ENCODE measurements at places on chromosomes 6 and 20.
A peak's percentile ranks its signal among the peaks of the same experiment; 100 is the strongest.

- DNase-seq: no peak
Measured at GRCh38 chr6:47353871-47354270, 44.2 kb upstream of the TNFRSF21 start.

DNA sequence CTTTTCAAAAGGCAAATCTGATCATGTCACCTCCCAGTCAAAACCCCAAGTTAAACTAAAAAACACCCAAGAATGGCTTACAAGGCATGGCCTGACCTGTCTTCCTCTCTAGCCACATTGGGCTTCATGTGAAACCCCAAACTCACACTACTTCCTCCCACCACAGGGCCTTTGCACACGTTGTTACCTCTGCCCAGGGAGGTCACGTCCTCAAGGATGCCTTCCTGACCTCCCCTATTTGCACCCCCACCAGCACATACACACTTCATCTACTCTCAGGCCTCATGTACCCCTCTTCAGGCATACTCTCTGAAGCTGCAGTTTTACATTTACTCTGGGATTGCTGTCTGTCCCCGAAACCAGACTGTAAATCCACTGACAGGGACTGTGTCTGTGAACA is 6.1 kb downstream of the EZR start:
- DNase-seq: no peak

GRCh38 chr20:31712564-31713311 is 9.9 kb downstream of the BCL2L1 start:
- peak; percentile 49 for DNase-seq

GRCh38 chr20:8344106-8344505 is 212.0 kb downstream of the PLCB1 start:
- no peak for DNase-seq

GRCh38 chr20:1857466-1857865 is 37.7 kb upstream of the SIRPA start:
- no peak for DNase-seq

DNA sequence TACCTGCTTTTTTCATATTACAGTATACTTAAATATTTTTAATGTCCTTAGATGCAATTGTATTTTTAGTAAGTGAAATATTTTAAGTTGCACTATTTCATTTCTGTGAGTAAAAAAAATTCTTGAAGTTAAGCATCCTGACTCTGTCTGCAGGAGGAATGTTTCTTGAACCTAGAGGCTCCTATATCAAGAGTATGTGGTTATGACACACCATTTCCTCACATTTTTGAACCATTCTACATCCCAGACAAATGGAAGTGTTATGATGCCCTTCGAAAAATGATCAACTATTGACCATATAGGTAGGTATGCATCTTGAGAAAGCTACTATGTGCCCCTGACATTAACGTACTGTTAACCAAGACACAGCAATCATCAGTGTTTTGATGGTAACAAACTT is 237.0 kb downstream of the BCKDHB start:
- DNase-seq: no peak

DNA sequence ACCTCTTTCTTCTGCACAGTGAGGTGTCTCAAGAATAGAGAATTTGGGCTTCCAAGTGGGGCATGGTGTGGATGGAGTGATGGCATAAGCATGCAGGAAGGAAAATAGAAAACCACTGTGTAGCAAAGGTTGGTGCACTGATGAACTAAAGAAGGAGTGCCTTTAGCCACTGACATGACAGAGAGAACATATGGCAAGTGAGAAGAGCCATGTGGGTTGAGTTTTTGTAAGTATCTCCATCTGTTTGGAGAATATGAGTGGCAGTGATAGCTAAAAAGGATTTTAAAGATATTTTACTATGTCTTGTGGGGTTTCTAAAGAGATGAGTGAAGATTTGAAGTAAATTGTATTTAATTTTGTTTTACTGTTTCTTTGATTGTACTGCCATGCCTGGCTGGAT is 160.5 kb upstream of the GRIK2 start:
- no peak for DNase-seq

DNA sequence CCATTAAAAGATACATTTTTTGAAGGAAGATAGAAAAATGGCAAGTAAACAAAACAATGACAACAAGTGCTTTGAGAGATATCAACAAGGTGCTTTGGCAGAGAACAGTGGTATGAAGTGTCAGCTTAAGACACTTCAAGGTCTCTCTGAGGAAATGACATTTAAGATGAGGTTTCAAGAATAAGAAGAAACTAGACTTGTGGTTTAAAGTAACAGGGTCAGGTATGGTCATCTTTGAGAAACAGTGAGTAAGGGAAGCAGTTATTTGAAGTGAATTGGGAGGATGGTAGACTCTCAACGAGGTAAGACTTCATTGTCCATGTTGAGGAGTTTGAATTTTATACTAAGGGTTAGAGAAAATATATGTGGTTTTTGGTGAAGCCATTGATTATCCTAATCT is 77.8 kb downstream of the SYCP2L start:
- DNase-seq: no peak

DNA sequence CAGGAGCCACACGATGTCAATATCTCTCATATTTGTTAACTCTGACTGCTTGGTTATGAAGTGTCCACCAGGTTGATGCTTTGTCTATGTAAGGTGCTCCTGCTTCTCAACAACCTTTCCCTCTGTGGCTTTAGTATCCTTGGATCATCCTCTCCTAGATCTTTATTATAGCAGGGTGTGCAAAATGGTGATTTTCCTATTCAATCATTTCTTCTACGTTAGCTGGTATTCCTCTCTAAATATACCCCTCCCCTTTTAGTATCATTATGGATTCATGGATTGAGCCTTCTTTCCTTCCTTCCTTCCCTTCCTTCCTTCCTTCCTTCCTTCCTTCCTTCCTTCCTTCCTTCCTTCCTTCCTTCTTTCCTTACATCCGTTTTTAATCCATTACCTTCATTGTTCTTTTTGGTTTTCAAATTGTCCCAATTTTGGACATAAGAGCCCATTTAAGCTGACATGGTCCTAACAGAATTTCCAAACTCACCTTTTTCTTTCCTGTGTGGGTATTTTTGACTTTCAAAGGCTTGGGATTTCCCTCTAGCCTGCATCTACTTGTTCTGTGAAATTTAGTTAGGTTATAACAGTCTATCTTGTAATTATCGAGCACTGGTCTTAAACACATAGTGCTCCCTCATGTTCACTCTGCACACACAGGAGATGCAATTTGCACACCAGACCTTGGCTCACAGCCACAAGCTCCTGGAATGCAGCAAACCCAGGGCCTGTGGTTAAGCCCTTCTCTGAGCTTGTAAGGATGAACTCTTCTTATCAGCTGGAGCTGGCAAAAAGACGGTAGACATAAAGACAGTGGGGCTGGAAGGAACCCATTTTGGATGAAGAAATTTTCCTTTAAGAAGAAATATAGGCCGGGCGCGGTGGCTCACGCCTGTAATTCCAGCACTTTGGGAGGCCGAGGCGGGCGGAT is 109.9 kb downstream of the SLC24A3 start:
- DNase-seq: no peak

DNA sequence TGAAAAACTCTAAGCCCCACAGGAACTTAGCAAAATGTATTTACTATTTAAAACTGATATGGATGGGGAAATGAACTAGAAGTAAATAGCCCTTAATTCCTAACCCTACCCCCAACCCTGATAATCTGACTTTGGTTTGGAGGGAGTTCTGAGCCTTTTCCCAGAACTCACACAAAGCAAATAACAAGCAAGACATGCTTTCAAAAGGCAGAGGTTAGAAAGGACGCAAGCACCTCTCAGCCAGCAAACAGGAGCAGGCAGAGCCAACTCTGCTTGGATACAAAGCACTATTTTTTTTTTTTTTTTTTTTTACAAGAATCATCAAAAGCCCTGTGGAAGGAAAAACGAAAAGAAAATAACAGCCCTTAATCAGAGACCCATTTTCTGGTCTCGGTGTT is 58.7 kb downstream of the SLC22A23 start:
- no peak for DNase-seq

GRCh38 chr20:22473293-22473692 is 111.1 kb downstream of the FOXA2 start:
- no peak for DNase-seq

- DNase-seq: no peak
Measured at GRCh38 chr6:30071081-30071818, 4.3 kb downstream of the PPP1R11 start.

GRCh38 chr20:32632461-32633354 is 41.0 kb downstream of the C20orf203 start:
- no peak for DNase-seq

DNA sequence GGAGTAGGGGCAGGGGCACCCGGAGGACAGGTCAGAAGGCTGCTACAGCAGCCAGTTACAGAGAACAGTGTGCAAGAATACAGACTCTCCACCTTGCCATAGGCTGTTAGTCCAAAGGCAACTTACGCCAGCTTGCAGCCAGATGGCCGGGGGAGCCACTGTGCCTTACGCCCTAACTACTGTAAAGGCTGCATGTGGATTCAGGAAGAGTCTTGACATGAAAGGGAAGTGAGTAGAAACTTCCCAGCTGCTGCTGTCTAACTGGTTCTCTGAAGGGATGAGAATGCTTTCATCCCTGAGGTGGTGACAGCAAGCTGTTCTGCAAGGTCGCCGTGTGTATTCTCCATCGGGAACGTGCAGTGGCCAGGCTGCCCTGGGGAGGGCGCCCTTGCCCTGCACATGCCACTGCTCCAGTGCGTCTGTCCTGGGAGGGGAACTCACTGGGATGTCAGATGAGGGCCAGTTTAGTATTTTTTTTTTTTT is 46.1 kb downstream of the LYRM4 start:
- no peak for DNase-seq

DNA sequence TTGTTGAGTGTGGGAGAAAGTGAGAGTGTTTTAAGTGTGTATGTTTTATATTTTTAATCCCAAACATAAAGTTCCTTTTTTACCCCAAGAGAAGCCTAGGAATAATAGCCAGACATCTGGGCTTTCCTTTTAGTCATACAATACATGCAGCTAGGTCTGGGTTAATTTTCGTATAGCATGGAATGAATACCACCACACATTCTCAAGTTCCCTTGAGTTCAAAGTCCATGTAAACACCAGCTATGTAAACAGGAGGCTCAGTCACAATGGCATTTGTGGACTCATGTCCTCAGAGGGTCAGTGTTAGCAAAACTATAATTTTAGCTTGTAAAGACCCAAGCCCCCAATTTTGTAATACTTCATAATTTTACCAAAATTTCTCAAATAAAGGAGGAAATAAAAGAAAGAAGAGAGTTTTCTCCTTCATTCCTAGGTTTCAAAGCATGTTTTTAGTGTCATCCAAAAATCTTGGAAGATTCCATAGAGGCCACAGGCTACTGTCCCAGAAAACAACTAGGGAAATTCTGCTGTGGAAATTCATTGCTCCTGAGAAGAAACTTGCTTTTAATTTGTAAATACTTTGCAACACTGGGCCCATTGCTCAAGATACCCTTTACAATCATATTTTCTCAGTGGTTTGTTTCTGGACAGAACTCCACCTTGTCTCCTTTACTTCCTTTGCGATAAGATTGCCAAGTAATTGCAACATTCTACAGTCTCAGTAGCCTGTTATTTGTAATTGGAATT is 671.2 kb downstream of the COL12A1 start:
- no peak for DNase-seq

- no peak for DNase-seq
Measured at GRCh38 chr6:87430499-87430898, 22.7 kb downstream of the CFAP206 start.

GRCh38 chr6:38131527-38131965 is 312.0 kb downstream of the ZFAND3 start:
- peak; percentile 93 for DNase-seq

- DNase-seq: no peak
Measured at GRCh38 chr6:83257791-83258190, 64.6 kb downstream of the RWDD2A start.

DNA sequence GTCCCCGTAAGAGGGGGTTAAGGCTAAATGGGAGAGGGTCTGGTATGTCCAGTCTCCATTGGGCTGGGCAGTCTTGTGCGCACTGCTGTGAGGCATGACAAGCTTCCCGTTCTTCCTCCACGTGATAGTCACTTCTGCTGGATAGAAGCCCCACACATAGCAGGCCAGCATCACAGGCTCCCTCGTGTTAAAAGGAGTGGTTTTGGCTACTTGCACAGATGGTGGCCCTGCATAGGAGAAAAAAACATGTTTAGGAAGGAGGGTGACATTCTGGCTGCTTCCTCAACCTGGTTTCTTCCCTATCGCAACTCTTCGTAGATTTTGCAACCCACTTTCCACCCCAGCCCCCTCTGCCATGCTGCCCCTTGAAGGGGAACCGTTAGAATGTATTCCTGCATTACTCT is 3.6 kb downstream of the HLA-DMB start:
- DNase-seq: no peak

DNA sequence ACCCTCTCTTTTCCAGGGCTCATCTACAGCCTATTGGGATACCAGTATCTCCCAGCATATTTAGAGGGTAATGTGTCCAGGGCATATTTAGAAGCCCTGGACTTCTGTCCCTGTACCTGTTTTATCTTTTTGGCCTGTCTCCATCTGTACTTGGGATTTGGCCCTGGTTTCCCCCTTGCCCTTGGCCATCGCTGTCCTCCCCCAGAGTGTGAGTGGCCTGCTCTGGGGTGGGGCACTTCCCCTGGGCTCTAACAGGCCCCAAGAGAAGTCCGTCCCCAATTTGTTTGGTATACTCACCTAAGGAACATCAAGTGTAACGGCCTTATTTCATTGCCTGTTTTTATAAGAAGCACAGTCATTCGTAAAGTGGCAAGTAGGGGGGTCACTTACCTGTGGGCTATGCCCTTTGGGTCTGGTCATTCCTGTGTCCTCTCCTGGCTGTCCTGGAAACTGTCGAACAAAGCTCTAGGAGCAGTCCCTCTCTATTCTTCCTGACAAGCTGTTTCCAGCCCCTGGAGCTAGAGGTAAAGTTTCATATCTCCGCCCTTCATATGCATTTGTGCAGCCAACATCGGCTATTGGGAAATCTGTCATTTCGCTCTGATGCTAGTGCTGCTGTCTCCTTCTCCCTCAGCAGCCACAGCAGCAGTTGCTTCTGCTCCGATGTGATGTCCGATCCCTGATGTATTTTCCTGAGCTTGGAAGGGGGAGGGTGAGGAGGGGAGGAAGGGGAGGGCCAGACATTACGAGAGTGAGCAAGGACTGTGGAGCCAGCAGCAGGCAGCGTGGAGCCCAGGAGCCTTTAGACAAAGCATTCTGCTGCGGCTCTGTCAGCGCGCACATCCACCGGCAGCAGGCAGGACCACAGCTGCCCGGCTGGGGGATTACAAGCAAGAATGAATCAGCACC is 83.4 kb downstream of the TCP11 start:
- DNase-seq: no peak

DNA sequence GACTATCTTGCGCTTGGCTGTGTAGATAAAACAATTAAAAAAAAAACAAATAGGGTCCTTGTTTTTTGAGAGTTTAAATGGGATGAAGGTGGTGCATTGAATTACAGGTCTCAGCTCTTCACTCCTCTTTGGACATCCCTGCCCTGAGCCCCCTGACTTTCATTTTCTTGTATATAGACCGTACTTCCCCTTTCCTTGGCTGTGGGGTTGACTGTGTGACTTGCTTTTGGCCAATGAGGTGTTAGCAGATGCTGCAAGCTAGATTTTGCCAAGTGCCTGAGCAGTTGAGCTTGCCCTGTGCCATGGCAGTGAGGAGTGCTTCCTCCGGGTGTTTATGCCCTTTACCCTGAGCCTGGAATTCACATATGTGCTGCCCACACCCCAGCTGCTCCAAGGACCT is 386.1 kb upstream of the ZFP64 start:
- no peak for DNase-seq
